ENCODE measurements at places on chromosomes 5 and 9.

GRCh38 chr5:90305041-90305720 lies 104.4 kb downstream of the CETN3 start:
- DNase-seq, result no peak

DNA sequence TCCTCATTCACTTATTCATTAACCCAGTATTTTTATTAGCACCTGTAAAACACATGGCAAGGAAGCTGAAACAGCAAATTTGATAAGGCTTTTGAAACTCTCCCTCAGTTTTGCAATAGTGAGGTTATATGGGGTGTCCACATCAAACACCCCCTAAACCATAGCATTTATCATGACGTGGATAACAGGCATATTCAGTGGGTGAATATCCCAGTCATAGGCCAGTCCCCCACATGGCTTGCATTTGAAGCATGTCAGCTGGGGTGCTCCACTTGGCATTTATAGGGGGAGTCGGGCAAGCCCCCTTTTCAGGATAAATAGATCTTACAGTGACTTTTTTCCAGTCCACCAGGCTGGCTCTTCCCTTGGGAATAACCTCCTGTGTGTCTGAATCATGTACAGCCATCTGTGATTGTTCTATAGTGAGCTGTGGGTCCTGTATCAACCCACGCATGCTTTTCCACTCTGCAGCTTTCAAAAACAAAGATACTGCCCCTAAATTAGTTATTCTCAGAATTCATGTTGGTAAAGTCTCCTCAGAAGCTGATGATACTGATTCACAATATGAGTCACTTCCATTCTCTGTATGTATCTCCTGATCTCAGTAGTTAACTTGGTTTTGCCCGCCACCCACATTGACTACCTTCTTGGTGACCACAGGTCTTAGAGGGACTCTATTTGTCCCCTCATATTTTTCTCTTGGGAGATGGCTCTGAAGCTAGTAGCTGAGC lies 84.4 kb upstream of the SPIN1 start:
- no peak for DNase-seq

- peak; percentile 77 for DNase-seq
These were observed 4.0 kb downstream of the TSLP start for GRCh38 chr5:111075520-111075919.

DNA sequence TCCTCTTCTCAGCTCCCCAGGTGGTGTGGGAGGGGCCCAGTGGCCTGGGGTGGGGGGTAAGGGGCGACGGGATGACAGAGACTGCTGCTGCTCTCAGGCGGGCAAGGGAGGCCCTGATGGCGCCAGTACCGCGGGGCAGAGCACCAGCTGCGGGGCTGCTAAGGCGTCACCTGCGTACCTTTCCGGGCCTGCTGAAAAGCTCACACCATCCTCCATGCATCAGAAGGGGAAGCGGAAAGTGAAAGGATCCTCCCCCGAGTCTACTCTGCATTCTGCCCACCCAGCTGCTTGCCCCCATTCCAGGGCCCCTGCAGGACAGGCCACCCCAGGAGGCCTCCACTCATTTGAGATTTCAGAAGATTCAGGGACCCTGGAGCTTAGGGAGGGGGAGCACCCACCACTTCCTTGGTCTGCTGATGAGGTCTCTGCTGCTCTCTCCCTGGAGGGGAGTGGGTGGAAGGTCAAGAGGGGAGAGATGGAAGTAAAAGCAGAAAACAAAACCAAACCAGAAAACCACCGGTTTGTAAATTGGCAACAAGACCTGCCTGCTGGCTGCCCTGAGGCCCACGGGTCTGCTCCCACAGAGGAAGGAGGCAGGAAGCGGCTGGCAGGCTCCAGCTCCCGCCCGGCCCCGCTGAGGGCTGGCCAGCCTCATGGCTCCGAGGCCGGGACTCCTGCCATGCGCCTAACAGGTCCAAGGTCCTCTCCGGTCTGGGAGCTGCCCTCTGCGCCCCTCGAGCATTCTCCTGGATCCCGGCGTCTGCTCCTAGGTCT lies 33.6 kb downstream of the PRRT1B start:
- no peak for DNase-seq

DNA sequence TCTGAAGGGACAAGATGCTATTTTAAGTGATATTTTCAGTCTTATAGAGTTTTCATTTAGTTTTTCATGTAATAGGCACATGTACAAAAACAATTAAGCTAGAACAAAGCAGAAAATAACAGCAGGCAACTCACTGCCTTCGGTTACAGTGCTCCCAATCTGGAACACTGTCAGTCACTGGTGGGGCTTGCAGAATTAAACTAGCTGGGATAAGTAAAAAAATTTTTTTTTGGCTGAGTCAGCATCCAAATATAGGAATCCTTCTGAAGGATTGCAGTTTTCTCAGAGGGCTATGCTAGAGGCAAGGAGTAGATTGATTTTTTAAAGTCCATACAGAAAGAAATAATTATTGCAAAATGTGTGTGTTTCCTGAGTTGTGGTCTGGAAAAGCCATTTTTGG lies 250.2 kb upstream of the RFX3 start:
- DNase-seq, result no peak
